ENCODE measurements at places on chromosomes 7 and 10.
A peak's percentile ranks its signal among the peaks of the same experiment; 100 is the strongest.

DNA sequence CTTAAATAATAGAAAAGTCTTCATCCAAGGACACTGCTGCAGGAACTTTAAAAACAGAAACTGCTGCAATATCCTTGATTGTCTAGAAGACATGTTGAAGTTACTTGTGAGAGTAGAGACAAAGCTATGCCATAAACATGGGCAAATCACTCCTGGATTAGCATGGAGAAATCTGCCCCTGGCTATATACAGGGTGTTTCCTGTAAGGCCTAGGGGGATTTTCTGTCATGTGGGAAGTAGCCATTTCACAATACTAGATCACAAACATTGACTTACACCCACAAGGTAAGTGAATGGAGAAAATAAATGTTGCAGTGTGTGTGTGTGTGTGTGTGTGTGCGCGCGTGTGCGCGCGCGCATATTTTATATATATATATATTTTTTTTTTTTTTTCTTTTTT is 35.2 kb upstream of the PDK4 start:
- peak; percentile 27 for DNase-seq

DNA sequence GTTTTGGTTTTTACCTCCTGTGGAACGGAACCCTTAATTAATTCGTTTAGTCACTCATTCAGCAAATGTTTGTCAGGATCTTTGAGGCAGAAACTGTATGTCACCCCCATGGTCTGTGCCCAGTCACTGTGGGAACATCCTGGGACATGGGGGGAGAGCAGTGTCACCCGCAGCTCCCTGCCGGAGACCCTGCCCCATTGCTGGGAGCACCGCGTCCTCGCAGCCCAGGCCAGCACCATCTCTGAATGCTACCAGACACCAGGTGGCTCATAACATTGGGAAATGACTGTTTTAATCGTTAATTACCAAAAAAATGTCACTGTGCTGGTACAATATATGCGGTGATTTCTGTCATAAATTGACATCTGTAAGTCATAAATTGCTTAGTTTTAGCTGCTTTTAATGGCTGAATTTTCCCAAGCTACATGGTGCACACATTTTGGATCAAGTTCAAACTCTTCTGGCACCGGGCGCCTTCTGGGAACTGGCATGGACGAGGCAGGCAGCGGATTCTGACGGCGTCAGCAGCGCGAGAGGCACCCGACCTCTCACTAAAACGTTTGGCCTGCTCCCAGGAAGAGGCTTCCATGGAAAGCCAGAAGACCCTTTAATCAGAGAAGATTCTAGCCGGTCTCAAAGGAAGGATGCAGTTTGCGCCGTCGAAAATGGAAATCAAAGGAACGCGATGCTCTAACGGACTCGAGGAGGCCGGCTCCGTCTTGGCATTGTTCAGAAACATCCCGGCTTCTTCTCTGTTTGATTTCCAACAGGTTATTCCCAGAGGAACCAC is 184.2 kb downstream of the ADARB2 start:
- no peak for DNase-seq

DNA sequence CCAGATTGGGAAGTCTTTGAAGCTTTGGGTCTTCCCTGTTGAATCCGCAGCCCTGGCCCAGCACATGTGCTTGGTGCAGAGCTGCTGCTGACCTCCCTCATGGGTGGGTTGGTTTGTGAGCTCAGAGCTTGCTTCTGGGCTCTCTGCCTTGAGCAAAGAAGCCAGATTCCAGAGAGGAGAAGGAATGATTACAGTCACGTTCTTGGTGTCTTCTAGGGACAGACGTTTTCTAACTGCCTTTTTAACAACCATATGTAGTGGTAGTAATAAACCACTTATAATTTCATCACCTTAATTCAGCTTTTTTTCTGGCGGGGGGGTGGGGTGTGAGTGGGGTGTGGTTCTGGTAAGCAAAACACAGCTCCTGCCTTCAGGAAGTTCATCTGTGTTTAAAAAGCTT is 39.5 kb downstream of the LRMDA start:
- DNase-seq: no peak

DNA sequence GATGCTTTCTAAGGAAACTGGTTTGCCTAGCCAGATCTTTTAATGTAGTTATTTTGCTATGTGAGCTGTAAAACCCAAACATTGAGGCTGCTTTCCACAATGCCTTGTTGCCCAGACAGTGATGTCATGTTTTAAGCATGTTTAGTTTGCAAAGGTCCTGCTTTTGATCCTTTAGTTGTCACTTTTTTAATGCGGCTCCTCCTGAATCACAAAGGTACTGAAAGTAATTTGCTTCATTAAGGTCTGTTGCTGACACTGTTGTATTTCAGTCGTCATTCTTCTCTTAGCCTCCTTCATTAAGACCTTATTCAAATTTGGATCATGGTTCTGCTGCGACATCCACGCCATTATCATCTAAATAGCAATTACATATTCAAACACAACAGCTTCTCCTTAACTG is 10.6 kb downstream of the RPA3 start:
- DNase-seq: no peak

DNA sequence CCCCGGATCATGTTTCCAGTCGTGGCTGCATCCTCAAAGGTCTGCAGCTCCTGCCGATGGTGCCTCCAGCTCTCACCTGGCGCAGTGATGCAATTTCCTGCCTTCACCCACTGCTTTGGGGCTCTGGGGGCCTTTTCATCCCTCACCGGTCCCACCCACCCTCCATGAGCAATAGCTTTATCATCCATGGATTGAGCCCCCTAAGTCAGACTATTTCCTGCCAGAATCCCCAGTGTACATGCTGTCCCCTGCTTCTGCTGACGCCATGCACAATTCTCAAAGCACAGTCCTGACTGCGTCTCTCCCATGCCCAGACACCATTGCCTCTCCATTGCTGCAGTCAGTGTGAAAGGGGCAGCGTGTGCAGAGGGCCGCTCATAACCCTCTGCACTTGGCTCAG is 49.7 kb downstream of the FAM241B start:
- DNase-seq: no peak

GRCh38 chr7:157801971-157802675 is 465.3 kb downstream of the DNAJB6 start:
- DNase-seq: no peak

GRCh38 chr10:129951970-129952265 is 12.2 kb downstream of the EBF3 start:
- DNase-seq: no peak

GRCh38 chr10:79084012-79084971 is 15.5 kb downstream of the ZMIZ1 start:
- peak; percentile 99 for DNase-seq

- DNase-seq: no peak
These were observed 209.1 kb upstream of the PTER start for GRCh38 chr10:16227674-16228073.

DNA sequence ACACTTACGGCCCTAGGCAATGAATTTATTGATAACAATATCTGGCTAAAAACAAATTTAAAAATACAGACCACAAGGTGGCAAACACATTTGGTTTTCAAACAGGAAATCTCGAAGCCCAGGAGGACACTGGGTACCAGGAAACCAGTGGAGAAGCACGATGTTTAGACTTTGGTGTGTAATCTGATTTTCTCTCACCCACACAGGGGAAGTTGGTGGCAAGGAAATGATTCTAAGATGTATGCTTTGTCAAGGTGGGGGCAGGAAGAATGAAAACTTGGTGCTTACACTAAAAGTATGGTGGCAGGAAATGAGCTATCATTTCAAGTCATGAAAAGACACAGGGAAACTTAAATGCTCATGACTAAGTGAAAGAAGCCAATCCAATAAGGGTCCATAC is 113.2 kb upstream of the ANKRD1 start:
- DNase-seq: no peak

GRCh38 chr10:29714096-29714874 is 79.5 kb upstream of the SVIL start:
- no peak for DNase-seq

GRCh38 chr10:31698181-31698830 is 230.3 kb downstream of the ARHGAP12 start:
- peak; percentile 62 for DNase-seq

DNA sequence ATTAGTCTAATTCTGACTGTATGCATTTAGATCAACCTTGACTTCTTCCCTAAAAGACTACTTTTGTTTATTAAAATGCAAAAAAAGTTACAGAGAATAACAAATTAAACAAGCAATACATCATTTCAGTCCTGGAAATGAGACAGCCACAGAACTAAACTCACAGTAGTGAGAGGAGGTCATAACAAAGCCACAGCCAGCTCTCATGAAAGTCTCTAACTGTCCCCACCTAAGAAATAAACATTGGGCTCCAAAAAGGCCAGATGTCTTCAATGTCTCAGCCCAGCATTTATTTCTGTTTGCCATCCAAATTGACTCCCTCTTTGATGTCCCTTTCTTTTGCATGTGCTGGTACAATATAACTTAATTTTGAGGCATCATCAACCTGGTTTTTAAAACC is 74.4 kb downstream of the NHLRC2 start:
- no peak for DNase-seq

- no peak for DNase-seq
These were observed 55.6 kb upstream of the ARID5B start for GRCh38 chr10:61845950-61846268.

- DNase-seq: no peak
These were observed 120.3 kb downstream of the VIPR2 start for GRCh38 chr7:159024280-159024951.

DNA sequence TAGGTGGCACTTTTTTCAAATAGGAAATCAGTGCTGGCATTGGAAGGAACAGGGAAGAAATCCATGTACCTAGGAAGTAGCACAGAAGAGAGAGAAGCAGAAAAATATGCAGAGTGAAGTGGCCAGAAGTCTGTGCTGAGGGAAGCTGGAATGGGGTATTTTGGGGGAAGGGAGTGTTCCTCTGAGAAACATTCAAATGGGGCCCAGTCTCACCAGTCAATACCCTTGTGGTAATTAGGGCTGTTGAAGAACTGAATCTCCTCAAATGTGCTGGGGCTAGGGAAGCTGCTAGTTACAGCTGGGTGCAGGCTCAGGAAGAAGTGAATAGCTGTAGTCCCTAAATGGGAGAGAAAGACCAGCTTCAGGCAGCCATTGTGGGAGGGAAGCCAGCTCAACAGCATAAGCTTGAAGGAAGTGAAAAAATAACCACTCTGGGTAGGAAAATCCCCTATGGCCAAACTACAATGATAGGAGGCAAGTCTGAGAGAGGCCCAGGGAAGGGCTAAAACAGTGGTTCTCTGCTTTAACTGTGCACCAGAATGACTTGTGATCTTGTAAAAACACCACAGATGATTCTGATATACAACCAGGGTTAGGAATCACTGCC is 7.6 kb downstream of the NDST2 start:
- peak; percentile 82 for DNase-seq

DNA sequence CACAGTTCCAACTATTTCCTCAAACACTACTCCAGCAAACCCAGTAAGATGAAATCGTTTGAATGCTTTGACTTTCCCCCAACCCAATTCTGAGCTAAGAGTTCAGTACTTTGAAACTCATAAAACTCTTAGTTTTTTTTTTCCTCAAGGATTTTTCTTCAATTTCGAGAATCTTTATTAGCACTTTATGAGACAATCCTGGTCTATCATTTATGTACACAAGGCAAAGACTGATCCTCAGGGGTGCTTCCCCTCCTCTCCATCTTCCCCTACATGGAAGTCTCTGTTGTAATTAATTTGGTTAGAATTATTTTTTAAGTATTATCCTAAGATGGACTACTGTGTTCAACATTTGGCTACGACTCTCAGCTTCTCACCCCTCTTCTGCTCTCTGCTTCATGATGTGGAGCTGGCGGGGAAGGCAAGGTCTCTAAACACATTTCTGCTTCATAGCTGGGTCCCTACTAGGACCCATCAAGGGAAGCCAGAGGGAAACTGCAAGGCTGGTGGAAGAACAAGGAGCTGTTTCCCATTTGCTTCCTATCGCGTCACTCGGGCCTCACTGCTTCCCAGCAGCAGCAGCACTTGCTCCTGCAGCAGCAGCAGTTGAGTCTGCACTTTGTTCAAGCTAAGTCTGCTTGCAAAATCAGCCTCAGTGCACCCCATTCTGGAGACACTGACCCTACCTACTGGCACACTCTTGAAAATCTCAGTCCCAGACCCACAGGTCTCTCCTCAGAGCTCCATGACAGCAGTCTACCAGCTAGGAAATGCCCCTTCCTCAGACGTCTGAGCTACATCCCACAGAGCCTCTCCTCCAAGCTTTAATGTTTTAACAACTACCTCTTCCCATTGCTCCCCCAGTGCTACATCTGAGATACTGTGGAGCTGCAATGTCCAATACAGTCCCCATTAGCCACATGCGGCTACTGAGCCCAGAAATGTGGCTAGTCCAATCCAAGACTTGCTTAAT is 90.0 kb downstream of the CHCHD3 start:
- no peak for DNase-seq

DNA sequence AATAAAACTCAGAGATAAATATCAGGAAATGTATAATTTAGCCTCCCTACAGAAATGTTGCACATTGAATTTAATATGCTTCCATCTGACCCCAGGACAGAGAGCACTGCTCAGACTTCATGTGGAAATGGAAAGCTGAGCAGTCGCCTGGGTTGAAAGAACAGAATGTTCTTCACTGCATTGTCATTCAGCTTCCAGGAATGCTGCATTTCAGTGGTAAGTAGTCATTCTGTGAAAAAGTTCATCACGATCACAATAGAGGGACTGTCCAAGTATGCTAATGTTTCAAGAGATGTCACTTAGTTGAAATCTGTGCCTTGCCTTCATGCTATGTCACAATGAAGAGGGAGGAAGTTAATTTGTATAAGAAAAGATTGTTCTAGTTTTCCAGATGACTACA is 147.3 kb downstream of the NRCAM start:
- DNase-seq: no peak

- DNase-seq: no peak
These were observed 14.6 kb downstream of the SHTN1 start for GRCh38 chr10:116990276-116990800.

GRCh38 chr7:148264933-148265557 is 325.5 kb upstream of the C7orf33 start:
- peak; percentile 30 for DNase-seq

GRCh38 chr10:72263613-72264241 is 10.0 kb upstream of the DDIT4 start:
- no peak for DNase-seq

- DNase-seq: no peak
These were observed 7.1 kb upstream of the KLHL7 start for GRCh38 chr7:23098460-23098859.

All from MV-4-11 (cell line).